ENCODE measurements at places on chromosomes 3 and 15. TPM values are rescaled to one million over a fixed set of nuclear protein-coding genes. Genes with fewer than 3 reads are reported as not detected.
A peak's percentile ranks its signal among the peaks of the same experiment; 100 is the strongest.

- no peak overlapping the region for H3K4me3 ChIP-seq
- no peaks in the 10 kb centered on the region for H3K36me3 ChIP-seq
- H3K27me3 ChIP-seq = no peaks in the 10 kb centered on the region
These were observed 43.0 kb upstream of the NTRK3 start for GRCh38 chr15:88299497-88299896.

DNA sequence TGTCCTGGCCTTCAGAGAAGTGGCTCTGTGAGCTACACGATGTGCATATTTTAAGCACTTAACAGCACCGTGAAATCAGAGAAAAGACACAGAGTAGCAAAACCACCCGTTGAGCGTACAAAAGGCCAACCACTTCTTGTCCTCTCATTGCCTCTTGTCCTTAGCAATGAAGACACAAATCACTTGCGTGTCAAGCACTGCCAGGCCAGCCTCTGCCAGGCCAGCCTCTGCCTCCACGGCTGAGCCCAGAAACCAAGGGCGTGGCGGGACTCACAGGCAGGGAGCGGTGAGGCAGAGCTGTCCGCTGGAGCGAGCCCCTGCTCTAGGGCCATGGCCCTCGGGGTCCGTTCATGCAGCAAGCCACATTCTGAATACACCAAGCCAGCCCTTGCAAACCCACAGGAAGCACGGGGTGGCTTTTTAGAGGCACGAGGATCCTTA lies 4.0 kb downstream of the MUC4 start:
- no peaks in the 10 kb centered on the region for H3K36me3 ChIP-seq
- H3K27me3 ChIP-seq = no peaks in the 10 kb centered on the region
- H3K27ac ChIP-seq = no peak overlapping the region

DNA sequence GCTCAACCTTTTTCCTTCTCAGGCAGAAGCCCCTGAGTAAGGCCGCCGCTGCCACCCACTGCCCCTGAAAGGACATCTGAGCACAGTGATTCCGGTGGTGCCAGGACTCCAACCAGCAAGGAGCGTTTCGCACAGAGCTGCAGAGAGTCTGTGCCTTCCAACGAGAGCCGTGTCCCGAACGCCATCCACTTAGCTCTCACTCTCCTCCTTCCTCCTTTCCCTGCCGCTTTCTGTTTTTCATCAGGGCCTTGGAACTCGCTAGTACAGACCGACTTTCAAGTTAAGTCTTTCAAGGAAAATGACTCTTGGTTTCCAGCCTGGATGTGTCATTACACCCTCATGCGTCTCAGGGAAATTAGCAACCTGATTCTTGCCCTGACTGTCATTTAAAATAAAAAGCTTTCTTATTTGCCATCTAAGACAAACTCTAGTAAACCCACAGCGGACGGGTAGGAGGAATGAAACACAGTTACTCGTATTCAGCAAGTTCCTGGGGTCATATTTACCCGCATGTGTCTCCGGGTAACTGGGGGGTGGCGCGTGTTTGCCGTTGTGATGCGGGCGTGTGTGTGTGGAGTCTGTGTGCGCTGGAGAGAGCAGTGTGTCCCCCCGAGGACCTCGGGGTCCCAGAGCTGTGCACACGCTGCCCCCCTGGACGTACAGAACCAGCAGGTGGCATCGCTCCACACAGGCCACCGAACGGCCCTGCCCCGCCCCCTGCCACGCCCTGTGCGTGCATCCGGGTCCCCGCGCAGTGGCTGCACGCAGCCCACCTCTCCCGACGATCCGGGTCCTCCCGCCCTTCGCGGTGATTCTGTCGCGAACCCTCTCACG lies 30.4 kb upstream of the ALDH1A3 start:
- DNase-seq = peak; percentile 75
- H3K4me1 ChIP-seq = no peaks in the 10 kb centered on the region
- no peaks in the 10 kb centered on the region for H3K27me3 ChIP-seq
- peak overlapping the region; percentile 18 for H3K4me3 ChIP-seq
- H3K27ac ChIP-seq = no peak overlapping the region
- no peaks in the 10 kb centered on the region for H3K36me3 ChIP-seq

- no peaks in the 10 kb centered on the region for H3K36me3 ChIP-seq
- H3K4me3 ChIP-seq = no peak overlapping the region
- H3K27ac ChIP-seq = no peak overlapping the region
- DNase-seq = no peak
These were observed 767.5 kb upstream of the ROBO1 start for GRCh38 chr3:80535286-80535685.

GRCh38 chr3:39491014-39491413 lies 23.5 kb downstream of the MOBP start:
- H3K27ac ChIP-seq = no peak overlapping the region
- no peaks in the 10 kb centered on the region for H3K27me3 ChIP-seq
- H3K4me1 ChIP-seq = no peaks in the 10 kb centered on the region
- H3K36me3 ChIP-seq = no peaks in the 10 kb centered on the region
- no peak for DNase-seq

DNA sequence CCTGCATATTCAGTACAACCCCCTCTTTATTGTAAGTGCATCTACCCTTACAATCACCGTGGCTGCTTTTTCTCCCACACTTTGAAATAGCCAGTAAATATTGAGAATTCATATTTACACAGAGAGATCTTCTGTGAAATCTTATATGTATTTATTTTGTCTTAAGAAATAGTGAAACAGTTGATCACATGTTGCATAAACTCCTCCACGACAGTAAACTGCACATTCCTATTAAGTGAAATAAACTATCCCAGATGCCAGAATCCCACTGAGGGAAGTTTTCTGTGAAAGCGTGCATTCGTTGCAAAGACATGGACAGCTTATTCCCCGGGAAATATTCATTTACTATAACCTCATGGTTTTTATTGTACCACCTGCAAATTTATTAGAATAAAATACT lies 796.0 kb downstream of the ROBO2 start:
- H3K27ac ChIP-seq = no peak overlapping the region
- DNase-seq = no peak

GRCh38 chr15:51708013-51708412 lies 26.7 kb downstream of the SCG3 start:
- H3K27me3 ChIP-seq = no peaks in the 10 kb centered on the region
- no peak for DNase-seq
- H3K36me3 ChIP-seq = no peaks in the 10 kb centered on the region
- no peaks in the 10 kb centered on the region for H3K4me1 ChIP-seq
- no peak overlapping the region for H3K27ac ChIP-seq
- H3K4me3 ChIP-seq = no peak overlapping the region

The GOLGA6A gene
- total RNA-seq = not detected

The TGFBR2 gene
- total RNA-seq = 303 TPM

The PAK6 gene
- total RNA-seq = 0.81 TPM

The CRYBG3 gene
- total RNA-seq = 39.1 TPM

The C2CD4B gene
- total RNA-seq = 3.3 TPM

Data from aorta (tissue), 5 donors.